ENCODE measurements at places on chromosomes 2 and 18. TPM values are rescaled to one million over a fixed set of nuclear protein-coding genes. Genes with fewer than 3 reads are reported as not detected.

The ABCB11 gene
- under 0.01 TPM for total RNA-seq

The MYOM1 gene
- total RNA-seq = 0.85 TPM

The LYPD6B gene
- total RNA-seq = 10.9 TPM

The MOGAT1 gene
- not detected for total RNA-seq

The KHK gene
- 0.34 TPM for total RNA-seq

The REG1B gene
- total RNA-seq = not detected

The LIMS3 gene
- 3.1 TPM for total RNA-seq

The CYP26B1 gene
- 2.8 TPM for total RNA-seq

The DNAH7 gene
- total RNA-seq = 0.14 TPM

The MPP4 gene
- under 0.01 TPM for total RNA-seq

The DIPK1C gene
- total RNA-seq = not detected

The NEU2 gene
- total RNA-seq = not detected

The CXCR4 gene
- not detected for total RNA-seq

The TRABD2A gene
- 1.4 TPM for total RNA-seq

Measured in nasal cavity respiratory epithelium epithelial cell of viscerocranial mucosa (primary cell).